ENCODE measurements at places on chromosomes 11 and 22.

DNA sequence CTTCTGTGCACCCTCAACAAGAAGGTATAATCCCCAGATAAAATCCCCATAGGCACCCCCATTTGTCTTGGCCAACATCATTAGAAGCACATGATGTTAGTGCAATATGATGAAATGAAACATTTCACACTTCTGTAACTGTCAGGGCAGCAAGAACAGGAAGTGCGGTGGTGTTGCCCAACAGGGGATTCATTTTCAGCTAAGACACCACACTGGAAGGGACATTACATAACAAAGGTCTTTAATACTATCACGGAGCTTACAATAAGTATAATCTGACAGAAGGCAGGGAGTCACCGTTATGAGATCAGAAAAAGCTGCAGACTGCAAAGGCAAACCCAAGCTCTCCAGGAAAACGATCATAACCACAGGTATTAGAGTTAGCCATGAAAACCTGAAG, 2.0 kb downstream of the OR52W1 start:
- peak; percentile 8 for DNase-seq

GRCh38 chr11:74000307-74001133, 8.4 kb downstream of the UCP3 start:
- DNase-seq, result no peak

- no peak for DNase-seq
Measured at GRCh38 chr11:88348870-88349269, 11.3 kb upstream of the CTSC start.

- no peak for DNase-seq
Measured at GRCh38 chr22:38452373-38453065, 2.5 kb downstream of the KCNJ4 start.

GRCh38 chr11:1739576-1739975, 10.8 kb downstream of the IFITM10 start:
- DNase-seq, result no peak

DNA sequence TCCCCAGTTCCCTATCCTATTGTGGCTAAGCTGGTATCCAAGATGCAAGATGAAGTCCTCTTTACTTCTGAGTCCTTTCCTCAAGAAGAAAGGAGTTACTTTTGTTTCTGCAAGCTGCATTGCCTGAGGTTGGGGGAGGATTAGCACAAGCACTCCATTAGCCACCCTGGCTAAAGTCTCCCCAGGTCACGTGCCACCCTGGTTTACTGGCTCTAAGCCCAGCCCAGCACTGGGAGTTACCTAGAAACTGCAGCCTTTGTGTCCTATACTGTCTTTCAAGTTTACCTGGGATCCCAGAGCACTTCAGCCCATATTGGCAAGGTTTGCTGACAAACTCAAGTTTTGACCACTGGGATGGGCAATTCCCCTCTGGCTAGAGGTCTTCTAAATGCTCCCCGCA, 78.4 kb upstream of the DBX1 start:
- DNase-seq, result no peak

- DNase-seq, result no peak
Measured at GRCh38 chr11:67113231-67113721, 5.8 kb upstream of the KDM2A start.

- DNase-seq, result no peak
Measured at GRCh38 chr11:1557904-1558774, 13.9 kb downstream of the DUSP8 start.

DNA sequence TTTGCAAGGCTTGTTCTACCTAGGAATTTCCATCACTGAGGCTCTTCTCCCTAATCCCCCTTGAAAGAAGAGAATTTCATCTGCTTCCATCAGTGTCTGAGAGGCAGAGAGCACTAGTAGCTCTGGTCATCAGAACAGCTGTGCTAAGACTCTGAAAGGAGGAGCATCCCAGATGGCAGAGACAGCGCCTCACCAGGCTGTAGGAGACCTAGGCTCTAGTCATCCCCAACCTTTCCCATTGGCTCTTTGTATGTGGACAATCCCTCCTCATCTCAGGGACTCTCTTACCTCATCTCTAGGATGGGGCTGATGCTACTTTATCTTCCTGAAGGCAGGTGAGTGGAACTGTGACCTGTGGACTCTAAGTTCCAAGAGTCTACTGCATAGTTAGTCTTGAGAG, 8.8 kb upstream of the OR9I1 start:
- DNase-seq, result no peak

DNA sequence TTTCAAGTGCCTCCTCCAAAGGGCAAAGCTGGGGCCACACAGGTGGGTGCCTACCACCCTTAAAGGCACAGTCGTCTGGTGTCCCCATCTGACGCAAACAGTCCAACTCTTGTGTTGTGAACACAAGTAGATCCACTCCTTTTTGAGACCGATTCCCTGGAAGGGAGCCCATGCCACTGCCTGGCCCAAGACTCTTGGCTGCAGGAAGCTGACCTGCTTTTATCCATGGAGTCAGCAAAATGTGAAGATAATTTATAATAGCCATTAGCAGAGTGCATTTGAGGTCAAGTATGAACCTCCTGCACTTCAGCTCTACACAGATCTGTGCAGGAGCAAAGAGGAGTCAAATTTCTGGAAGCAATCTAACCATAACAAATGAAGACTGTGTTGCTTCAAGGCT, 68.5 kb downstream of the ADM start:
- no peak for DNase-seq

- no peak for DNase-seq
Measured at GRCh38 chr22:28441720-28442263, 237.8 kb downstream of the TTC28 start.

GRCh38 chr22:22040472-22040871, 57.9 kb upstream of the TOP3B start:
- no peak for DNase-seq
